ENCODE measurements at places on chromosomes 4 and X.

GRCh38 chrX:11864171-11864570, 106.1 kb downstream of the MSL3 start:
- no peak for DNase-seq

GRCh38 chr4:117383468-117383867, 298.1 kb upstream of the TRAM1L1 start:
- DNase-seq = no peak

DNA sequence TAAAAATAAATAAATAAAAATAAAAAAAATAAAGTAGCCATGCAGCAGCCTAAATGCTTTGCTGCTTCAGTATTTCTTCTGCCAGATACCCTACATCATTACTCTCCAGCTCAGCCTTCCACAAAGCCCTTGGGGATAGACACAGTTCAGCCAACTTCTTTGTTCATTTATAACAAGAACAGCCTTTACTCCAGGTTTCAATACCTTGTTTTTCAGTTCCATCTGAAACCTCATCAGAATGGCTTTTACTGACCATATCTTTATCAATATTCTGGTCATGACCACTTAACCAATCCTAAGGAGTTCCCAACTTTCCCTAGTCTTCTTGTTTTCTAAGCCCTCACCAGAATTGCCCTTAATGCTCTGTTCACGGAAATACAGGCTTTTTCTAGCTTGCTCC, 128.3 kb upstream of the MED14 start:
- no peak for DNase-seq

DNA sequence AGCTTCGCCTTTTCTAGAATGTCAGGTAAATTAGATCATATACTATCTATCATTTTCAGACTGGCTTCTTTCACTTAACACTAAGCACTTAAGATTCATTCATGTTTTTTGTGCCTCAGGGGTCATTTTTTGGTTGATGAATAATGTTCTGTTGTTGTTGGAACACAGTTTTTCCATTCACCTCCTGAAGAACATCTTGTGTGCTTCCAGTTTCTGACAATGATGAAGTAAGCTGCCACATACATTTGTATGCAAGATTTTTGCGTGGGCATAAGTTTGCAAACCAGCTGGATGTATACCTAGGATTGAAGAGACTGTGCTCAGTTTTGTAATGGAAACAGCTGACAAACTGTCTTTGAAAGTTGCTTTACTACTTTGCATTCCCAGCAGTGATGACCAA, 37.6 kb downstream of the MAGEA9 start:
- DNase-seq = no peak

- no peak for DNase-seq
Measured at GRCh38 chrX:94854251-94854650, 1180.2 kb downstream of the FAM133A start.

DNA sequence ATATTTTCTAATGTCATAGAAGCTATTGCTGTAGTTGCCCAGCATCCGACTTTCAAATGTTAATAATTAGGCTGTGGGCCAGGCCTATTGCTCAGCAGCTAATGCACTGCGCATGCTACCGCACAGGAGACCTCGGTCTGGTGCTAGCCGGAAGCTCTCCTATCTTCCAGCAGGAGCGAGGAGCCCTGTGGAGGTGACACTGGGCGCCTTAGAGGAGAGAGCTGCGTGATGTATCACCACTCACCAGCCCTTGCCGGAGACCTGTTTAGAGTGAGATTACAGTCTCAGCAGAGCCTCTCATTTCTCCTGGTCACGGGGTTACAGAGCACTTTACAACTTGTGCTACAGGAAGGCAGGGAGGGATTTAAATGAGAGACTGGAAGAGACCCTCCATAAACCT, 31.1 kb upstream of the MID1IP1 start:
- DNase-seq = no peak

GRCh38 chr4:183860731-183861130, 44.4 kb upstream of the STOX2 start:
- no peak for DNase-seq

DNA sequence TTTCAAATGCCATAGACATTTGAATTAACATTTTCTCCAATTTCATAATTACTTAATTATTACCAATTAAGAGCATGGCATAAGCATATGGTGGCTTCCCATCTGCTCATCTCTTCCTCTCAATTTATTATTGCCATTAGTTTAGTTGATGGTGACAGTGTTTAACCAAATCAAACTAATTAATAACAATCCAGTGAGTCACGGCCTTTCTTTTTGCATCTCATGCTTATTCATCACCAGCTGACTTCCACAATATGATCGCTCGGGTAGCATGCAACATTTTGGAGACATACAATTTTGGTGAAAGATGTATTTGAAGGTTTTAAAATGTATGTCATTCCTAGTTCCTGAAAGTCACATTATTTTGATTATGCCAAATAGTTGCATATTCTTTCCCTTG, 172.8 kb upstream of the TACR3 start:
- DNase-seq = no peak

DNA sequence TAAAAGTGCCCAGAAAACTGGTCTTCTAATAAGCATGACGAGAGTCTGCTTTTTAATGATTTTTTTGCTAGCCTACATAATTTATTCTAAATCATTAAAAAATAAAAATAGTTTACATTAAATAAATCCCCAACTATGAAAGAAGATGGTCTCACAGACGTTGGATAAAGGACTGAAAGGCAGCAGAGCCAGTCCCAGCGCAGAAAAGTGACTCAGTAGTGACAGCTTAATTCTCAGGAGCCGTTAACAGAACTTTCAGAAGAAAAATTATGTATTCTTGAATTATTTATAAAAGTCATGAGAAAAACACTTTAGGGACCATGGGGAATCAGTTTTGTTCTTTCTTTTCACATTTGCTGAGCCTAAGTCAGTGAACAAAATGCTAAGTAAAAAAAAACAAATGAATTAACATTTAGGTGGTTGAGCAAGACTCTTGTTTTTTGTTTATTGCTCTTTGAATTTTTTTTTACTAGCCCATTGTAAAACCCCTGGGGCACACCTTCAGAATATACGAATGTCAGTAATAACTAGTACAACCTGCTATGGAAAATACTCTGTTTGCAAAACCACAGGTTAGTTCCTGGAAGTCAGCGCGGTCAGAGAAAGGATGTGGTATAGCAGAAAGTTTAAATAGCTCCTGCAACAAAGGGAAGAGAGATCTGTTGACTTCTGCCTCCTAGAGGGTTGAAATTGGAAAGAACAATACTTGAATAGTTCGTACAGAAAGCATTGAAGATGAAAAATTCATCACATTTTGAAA, 50.4 kb upstream of the CCDC160 start:
- DNase-seq = no peak

DNA sequence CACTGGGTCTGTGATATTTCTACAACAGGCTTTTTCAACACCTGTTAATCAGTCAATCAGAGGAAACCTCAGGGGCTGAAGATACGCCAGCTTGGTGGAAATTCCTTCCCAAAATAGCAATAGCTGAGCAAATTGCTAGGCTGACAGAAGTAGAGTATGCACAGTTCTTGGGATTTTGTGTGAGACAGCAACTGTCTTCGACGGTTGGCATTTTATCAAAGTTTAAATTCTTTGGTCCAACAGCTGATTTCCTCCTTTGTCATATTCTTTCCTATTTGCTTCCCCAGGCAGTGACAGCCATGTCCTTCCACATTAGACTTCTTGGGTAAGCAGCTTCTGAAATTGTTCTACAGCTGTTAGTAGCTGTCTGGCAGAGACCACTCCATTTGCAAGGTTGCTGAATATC, 8.0 kb upstream of the PALLD start:
- no peak for DNase-seq

GRCh38 chr4:71202705-71203104, 136.1 kb upstream of the SLC4A4 start:
- no peak for DNase-seq

DNA sequence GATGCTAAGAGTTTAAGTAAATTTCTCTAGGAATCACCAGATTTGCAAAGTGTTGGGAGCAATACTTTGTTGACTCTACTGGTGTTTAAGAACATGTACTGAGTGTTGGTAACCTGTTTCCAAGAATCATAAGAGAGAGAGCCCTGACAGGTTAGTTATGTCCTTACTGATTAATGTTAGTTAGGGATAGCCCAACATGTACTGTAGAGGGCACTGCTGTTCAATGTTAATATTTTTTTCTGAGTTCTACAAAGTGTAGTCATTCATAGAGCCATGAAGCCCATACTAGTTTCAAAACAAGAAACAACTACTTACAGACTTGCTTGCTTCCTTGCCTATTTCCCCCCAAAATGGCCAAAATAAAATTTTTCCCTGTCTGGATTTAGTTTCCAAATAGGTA, 11.9 kb downstream of the TMPRSS11D start:
- DNase-seq = peak; percentile 7

DNA sequence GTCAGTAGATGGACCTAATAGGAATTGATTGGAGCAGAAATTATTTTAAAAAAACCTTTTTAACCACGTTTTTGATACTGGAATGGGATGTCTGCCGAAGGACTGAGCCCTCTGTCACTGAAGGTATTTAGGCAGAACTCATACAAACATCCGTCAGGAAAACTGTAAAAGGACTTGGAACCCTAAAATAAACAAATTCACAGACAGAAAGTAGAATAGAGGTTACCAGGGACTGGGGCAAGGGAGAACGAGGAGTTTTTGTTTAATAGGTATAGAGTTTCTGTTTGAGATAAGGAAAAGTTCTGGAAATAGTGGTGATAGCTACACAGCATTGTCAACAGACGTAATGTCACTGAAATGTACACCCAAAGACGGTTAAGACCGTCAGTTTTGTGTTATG, 105.5 kb downstream of the BCOR start:
- no peak for DNase-seq

DNA sequence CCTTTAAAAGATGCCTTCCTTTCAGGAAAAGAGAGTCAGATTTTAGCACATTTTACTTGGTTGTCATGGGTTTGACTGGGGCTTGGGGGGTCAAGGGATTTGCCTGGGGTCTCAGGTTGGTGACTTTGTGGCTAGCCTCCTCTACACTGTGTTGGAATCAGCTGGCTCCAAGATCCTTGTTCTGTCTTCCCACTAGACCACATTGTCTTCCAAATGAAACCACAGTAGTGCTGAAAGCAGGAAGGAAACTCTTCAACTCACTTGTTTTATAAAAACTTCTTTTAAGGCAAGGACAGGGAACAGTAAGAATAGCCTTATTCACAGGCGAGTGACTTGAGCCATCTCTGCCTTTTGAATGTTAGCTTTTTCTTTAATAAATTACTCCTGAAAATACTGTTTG, 37.0 kb upstream of the OTUD4 start:
- no peak for DNase-seq

DNA sequence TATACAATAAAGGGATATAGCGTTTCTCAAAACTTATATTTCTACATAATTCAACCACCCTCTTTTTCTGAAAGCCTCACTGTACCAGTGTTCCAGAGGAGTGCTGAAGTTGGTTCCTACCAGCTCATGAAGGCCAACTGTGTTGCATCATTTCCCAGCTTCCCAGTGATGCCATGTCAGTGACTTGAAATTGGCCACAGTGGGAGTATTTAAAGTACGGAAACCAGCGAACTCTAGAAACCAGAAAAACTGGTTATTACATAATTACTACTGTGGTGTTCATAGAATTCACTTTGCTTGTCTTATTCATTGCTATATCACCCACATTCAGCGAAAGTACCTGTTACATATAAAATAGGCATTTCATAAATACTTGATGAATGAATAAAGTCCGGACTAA, 135.4 kb downstream of the GC start:
- DNase-seq = no peak

- DNase-seq = no peak
Measured at GRCh38 chr4:121988950-121989349, 37.1 kb upstream of the TRPC3 start.

DNA sequence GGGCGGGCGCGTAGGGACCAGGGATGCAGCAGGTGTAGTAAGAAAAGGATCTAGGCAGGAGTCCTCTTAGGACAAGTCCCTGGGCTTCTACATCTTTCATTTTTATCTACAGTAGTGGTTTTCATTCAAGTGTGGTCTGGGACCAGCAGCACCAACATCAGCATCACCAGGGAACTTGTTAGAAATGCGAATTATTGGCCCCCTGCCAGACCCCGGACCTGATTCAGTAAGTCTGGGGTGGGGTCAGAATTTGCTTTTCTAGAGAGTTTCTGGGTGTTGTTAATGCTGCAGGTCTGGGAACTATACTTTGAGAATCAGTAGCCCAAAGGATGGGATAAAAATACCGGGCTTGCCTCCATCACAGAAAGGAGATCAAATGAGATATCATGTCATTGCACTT, 1.3 kb upstream of the PCYT1B start:
- no peak for DNase-seq

DNA sequence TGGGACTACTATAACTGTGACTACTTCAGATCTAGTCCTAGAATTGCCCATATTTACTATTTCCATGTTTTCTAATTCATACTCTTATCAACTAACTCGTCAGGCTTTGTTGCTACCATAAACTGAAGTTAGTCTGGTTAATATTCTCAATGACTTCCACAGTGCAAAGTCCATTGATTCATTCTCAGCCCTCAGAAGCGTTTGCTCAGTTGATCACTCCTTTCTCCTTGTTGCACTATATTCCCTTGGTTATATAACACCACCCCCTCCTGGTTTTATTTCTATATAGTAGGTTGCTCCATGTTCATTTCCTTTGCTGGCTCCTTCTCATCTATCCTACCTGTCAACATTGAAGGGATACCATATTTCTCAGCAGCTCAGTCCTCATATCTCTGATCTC, 27.2 kb upstream of the SLC6A14 start:
- DNase-seq = no peak

DNA sequence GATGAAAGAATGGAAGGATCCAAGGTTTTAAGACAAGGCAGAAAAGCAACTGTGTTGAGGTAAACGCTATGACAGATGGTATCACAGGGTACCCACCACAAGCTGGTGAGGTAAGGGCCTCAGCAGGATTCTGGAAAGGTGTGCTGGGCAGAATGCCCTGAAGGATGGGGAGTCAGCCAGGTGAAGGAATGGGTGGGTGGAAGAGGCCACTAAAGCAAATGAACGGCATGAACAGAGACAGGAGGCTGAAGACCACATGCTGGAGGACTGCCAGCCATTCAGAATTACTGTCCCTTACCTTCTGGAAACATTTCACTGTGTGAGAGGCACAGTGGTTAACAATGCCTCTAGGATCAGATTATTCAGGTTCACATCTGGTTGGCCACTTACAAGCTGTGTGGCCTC, 23.6 kb downstream of the GPRIN3 start:
- no peak for DNase-seq

- DNase-seq = no peak
Measured at GRCh38 chr4:129167640-129168260, 71.8 kb downstream of the C4orf33 start.

DNA sequence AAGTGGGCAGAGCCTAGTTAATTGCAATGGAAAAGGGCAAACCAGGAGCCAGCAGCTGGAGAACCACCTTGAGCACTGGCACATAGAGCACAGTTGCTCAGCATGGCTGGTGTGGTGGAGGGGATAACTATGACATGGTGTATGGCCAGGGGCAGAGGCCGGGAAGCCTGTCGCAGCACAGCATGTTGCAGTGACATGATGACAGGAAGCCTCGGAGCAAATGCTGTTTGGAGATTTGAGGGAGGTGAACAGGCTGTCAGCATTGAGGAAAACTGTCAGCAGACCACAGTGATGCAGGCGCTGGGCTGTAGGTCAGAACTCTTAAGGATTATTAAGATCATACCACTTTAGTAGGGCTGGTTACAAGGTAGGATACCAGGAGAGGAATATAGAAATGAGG, 228.7 kb downstream of the CBR4 start:
- no peak for DNase-seq

GRCh38 chr4:180657881-180658280, 1585.3 kb upstream of the TENM3 start:
- no peak for DNase-seq

- DNase-seq = no peak
Measured at GRCh38 chr4:682490-683172, 6.3 kb downstream of the SLC49A3 start.

- no peak for DNase-seq
Measured at GRCh38 chrX:120697053-120697452, 67.2 kb upstream of the C1GALT1C1 start.
